ENCODE measurements at places on chromosomes 5 and 9. TPM values are rescaled to one million over a fixed set of nuclear protein-coding genes. Genes with fewer than 3 reads are reported as not detected.

Gene PCDHB9
- total RNA-seq: 3.6 TPM

Gene FOXD4L3
- total RNA-seq: not detected

Gene NTRK2
- total RNA-seq: 4.8 TPM

Gene CXCL14
- total RNA-seq: 0.53 TPM

Gene GABRP
- not detected for total RNA-seq

Gene WNT8A
- not detected for total RNA-seq

Gene CCDC152
- 1.2 TPM for total RNA-seq

Gene NEUROG1
- total RNA-seq: not detected

Gene TPPP
- 1.9 TPM for total RNA-seq

Gene RUSC2
- 63.8 TPM for total RNA-seq

Gene C9orf153
- total RNA-seq: not detected

Gene MSH3
- total RNA-seq: 16.1 TPM

Gene LRRC26
- not detected for total RNA-seq

Gene SPAAR
- 0.18 TPM for total RNA-seq

Gene FIBCD1
- total RNA-seq: 0.66 TPM

Gene LHX3
- not detected for total RNA-seq

Gene SPRY4
- total RNA-seq: 19.4 TPM

Gene COL27A1
- total RNA-seq: 31.2 TPM

Gene SV2C
- 0.05 TPM for total RNA-seq

Gene AQP7
- total RNA-seq: 1.9 TPM

Gene CCL27
- total RNA-seq: not detected

Data from astrocyte (in vitro differentiated cells and primary cell).